A172 (cell line): ENCODE measurements at places on chromosomes 16 and 17. TPM values are rescaled to one million over a fixed set of nuclear protein-coding genes. Genes with fewer than 3 reads are reported as not detected.

The COPS3 gene
- total RNA-seq = 292 and 308 TPM in 2 replicates

The CIITA gene
- total RNA-seq = 0.07 TPM in 1 of 2 replicates, not detected in the other

The PLEKHG4 gene
- total RNA-seq = 0.14 TPM in 1 of 2 replicates, not detected in the other

The AATF gene
- total RNA-seq = 79.9 and 86.2 TPM in 2 replicates

The KIF18B gene
- 9.8 and 16.3 TPM in 2 replicates for total RNA-seq

The HS3ST3A1 gene
- total RNA-seq = 139 and 149 TPM in 2 replicates

GRCh38 chr17:60851181-60851580 is 173.5 kb downstream of the BCAS3 start:
- DNase-seq = no peak

GRCh38 chr16:46728806-46729205 is 19.3 kb downstream of the MYLK3 start:
- DNase-seq = no peak

GRCh38 chr17:32588982-32589381 is 102.2 kb downstream of the CDK5R1 start:
- DNase-seq = no peak

GRCh38 chr16:74817851-74818250 is 43.2 kb upstream of the FA2H start:
- no peak for DNase-seq

GRCh38 chr16:3134338-3135125 is at the start of gene ZNF213:
TSS of gene ZNF213 (plus strand) at chr16:3135029. CDS start at chr16:3137281, 2,252 bp downstream.
- DNase-seq = peak; percentile 98

- no peak for DNase-seq
These were observed 95.1 kb downstream of the METRNL start for GRCh38 chr17:83174362-83175118.

GRCh38 chr17:45391918-45392317 is 40.8 kb downstream of the ARHGAP27 start:
- no peak for DNase-seq

DNA sequence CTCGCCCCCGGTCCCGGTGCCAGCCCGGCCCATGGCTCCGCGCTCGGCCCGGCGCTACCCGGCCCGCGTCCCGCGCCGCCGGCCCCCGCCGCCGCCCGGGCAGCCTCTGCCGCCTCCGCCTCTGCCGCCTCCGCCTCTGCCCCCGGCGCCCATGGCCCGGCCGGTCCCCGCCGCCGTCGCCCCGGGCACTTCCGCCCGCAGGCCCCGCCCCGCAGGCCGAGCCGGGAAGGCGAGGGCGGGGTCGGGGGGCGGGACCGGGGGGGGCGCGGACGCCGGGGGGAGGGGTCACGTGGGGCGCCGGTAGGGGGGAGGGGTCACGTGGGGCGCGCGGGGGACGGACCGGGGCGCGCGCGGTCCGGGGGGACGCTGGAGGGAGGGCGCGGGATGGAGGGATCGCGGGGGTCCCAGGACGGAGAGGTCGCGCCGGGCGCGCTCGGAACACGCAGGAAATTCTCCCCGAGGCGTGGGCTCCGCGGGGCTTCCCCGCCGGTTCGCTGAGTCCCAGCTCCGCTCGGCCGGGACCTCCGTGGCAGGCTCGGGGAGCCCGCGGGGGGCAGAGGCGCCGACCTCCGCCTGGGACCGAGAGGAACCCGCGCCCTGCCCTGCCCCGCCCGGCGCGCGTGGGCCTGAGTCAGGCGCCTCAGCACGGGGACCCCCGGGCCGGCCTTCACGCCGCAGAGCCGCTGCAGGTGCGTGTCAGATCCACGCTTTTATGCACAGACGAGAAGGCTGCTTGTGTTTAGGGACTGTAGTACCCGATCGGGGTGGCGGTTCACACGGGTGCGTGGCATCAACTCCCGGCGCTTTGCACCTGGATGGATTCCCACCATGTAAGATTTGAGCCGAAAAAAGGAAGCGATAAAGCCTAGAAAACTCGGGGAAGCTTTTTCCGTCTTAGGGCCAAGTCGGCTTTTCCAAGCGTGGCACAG is at the start of gene PGAP6:
Gene PGAP6 (minus strand): TSS at position 190 of the 929 bp plus-strand sequence. CDS start 157 bp downstream, at position 33.
- DNase-seq = no peak

- DNase-seq = no peak
These were observed 12.0 kb downstream of the APPBP2 start for GRCh38 chr17:60514053-60514452.

- DNase-seq = no peak
These were observed 8.6 kb downstream of the HIC1 start for GRCh38 chr17:2063261-2064146.

DNA sequence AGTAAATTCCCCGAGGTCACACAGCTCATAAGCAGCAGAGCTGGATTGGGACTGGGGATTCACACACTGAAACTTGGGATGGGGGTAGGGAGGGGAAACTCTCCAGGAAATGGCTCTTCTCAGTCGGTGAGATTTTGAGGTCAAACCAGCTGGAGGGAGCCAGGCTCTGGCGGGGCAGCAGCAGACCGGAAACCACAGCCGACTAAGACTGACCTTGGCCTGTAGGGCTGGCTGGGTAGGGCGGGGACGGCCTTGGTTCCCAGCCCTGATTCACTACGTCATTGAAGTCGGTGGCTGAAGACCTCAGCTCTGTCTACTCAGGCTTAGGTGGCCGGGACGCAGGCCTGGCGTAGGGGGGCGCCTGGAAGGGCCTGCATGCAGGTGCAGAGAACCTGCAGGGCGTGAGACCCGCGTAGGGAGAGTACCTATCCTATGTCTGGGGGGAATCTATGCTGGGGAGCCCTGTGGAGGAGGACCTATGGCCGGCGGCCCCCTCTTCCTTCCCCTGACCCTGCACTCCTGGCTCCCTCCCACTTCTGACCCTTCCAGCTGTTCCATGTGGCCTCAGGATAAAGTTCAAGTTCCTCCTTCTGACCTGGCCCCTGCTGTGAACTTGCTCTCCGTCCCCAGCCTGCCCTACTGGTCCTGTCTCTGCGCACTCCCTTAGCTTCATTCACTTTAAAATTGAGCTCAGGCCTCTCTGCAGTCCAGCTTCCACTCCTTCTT is 11.9 kb upstream of the SLC4A1 start:
- peak; percentile 99 for DNase-seq

GRCh38 chr16:83681381-83681956 is 126.3 kb upstream of the HSBP1 start:
- no peak for DNase-seq

DNA sequence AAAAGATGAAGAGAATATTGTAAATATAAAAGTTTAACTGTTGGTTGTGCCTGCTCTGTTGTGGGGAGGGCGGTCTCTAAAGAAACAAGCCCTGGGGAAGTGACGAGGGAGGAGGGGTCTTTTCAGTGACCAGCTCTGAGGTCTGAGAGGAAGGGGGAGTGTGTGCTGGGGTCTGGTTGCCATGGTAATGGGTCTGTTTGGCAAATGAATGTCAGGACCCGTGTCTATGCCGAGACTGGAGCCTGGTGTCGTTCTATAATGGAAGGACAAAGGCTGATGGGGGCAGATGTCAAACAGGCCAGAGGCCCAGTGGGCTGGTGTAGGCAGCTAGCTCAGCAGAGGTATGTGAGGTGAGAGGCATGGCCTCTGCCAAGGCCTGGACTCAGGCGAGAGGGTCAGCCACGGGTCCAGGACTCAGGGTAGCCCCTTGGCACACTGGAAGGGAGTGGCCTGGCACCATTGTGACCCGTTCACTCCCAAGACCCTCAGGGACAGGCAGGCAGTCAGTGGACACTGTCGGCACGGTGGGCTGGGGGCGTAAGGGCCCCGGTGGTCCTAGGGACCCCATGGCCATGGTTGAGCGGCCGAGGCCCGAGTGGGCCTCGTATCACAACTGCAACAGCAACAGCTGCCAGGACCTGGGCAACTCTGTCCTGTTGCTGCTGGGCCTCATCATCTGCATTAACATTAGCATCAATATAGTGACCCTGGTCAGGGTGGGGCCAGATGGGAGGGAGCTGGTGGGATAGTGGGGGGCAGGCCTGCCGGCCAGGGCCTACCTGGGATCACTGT is at the start of gene SPEM1:
Gene SPEM1 (plus strand): TSS at position 506 of the 792 bp plus-strand sequence. CDS start 61 bp downstream, at position 567.
- no peak for DNase-seq
